Activated CD4-positive, alpha-beta T cell treated with anti-CD3 and anti-CD28 coated beads, Interleukin-2, amount 50 U/mL, for 16 hours (primary cell): ENCODE measurements at places on chromosomes 1 and 21.

GRCh38 chr21:36557316-36557715, 77.4 kb upstream of the CLDN14 start:
- no peak for DNase-seq

DNA sequence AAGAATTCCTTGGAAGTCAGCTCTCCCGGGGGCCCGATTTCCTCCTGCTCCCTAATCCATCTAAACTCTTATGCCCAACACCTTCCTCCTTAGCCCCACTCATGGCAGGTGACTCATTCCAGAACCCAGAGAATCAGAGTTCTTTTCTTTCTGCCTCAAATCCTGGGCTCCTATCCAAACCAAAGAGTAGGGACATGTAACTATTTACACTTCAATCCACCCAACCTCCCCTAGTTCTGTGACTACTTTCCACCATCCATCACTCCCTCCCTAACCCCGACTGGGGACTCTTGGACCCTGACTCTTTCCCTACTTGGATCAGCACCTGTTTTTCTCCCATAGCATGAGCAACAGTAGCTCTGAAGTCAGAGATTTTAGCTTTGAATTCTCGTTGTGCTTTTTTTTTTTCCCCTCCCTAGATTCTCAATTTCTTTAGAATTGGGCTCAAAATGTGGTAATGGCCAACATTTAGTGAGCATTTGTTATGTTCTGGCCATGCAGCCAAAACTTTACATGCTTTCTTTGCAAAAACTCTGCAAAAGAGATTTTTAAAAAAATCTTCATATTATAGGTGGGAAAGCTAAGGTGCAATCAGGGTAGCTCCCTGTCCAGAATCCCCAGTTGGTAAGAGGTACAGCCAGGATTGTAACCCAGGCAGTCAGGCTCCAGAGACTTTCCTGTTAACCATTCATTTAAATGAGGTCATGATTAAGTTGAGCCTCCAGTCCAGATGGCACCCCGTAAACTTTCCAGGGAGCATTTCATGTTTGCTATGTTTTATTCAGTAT, 7.5 kb upstream of the CYP4A11 start:
- no peak for DNase-seq

GRCh38 chr1:111736548-111737215, 2.5 kb downstream of the INKA2 start:
- DNase-seq, result no peak

GRCh38 chr1:198084241-198084908, 72.4 kb upstream of the NEK7 start:
- no peak for DNase-seq

- no peak for DNase-seq
These were observed 97.9 kb upstream of the RAB3GAP2 start for GRCh38 chr1:220370041-220370700.

DNA sequence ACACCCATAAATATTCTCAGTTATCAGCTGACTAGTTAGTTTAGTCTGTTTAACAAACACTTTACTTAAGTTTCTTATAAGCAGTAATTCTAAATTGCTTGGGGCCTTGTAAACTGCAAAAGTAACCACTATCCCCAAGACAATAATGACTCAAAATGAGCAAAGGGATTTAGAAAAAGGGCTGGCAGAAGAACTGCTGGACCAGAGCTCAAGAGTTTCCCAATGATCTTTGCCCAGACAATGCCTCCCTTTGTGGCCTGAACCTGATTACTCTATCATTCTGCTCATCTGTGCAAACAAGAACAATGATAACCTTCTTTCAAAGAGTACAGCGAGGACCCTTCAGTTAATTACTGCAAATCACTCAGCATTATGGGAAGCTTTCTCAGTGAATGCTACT, 123.5 kb downstream of the TIAM1 start:
- no peak for DNase-seq

- no peak for DNase-seq
These were observed 33.0 kb upstream of the ACTRT2 start for GRCh38 chr1:2988256-2988655.

GRCh38 chr1:20421441-20421840, 64.6 kb downstream of the CAMK2N1 start:
- no peak for DNase-seq

DNA sequence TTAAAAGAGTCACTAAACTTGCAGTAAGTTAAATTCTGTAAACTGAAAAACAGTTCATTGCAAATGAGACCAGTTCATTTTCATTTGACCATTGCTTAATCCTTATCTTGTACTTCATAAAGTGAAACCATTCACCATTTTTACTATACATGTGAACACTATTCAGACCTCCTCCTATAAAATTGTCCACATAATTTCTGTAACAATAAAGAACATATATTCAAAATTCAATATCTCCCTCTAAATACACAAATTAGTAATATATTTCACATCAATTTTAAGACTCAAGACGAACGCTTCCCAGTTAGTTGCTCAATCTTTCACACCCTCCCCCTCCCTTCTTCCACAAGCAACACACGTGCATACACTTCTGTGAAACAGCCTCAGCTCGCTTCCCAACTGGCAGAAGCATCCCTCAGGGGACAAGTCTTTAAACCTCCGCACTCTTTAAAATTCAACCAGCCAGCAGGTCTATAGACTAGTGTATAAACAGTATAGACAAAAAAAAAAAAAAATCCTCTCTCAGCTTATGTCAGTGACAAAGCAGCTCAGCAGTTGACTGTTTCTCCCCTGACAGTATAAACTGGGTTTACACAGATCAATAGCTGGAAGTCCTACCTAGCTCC, 99.6 kb downstream of the DENND1B start:
- no peak for DNase-seq

- no peak for DNase-seq
These were observed 5.7 kb downstream of the TAL1 start for GRCh38 chr1:47226121-47226838.

DNA sequence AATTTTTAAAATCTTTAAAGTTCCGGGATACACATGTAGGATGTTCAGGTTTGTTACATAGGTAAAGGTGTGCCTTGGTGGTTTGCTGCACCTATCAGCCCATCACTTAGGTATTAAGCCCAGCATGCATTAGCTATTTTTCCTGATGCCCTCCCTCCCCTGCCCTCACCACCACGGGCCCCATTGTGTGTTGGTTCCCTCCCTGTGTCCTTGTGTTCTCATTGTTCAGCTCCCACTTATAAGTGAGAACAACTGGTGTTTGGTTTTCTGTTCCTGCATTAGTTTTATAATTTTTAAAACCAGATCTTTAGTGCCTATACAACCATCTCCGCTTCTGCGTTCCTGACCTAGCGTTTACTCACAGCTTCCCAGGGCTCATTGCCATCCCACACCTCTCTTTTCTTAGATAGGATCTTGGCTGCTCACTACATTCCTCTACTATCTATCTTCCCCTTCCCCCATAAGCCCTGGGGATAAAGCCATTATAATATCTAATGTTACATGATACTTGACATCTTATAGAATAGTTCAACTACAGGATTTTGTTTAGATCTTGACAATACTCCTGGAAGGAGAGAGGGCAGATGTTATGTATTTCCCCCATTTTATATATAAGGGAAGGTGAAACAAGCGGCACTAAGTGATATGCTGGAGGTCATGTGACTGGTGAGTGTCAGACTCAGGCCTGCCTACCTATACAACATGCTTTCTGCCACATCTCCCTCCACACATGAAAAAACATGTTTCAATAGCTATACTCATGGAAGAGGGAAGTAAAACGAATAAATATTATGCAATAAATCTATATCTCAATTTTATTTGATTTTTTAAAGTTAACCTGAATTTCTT, 52.3 kb upstream of the DNAJC6 start:
- no peak for DNase-seq

- DNase-seq, result no peak
These were observed 276.2 kb downstream of the CACNA1E start for GRCh38 chr1:181759481-181759880.

DNA sequence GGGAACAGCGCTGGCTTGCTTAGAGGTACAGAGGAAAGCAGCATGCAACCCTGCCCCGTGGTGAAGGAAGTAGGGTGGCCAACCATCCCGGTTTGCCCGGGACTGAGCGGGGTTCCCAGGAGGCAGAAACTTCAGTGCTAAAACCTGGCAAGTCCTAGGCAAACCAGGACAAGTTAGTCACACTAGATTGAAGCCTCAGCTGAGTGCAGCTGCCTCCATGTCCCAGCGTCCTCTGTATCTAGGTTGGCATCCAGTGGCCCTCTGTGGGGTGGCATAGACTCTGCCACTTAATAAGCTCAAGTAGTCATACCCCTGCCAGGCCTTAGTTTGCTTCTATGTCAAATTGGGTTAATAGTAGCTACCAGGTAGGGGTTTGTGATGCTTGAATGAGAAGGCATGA, 67.1 kb downstream of the ATP2B4 start:
- DNase-seq, result no peak

GRCh38 chr1:44652445-44653106, 21.7 kb downstream of the TMEM53 start:
- peak; percentile 73 for DNase-seq

- DNase-seq, result no peak
These were observed 149.2 kb downstream of the RASAL2 start for GRCh38 chr1:178243119-178243518.

DNA sequence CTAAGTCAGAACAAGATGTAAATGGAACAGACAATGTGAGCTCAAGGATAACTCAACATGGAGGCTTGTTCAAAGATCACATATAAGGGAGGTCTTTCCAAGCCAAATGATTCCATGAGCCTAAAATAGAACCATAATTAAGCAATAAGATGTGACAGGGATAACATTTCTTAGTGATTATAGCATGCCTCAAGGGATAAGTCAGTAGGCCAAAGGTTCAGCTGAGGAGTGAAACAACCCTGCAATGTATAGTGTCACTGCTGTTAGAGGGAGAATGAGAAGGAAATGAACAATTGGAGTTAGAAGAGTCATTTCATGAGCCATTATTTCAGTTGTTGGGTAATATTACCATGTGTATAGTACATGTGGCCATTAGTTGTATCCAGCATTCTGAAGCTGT, 25.0 kb downstream of the GORAB start:
- DNase-seq, result no peak

GRCh38 chr1:11062965-11063401, 3.2 kb upstream of the SRM start:
- peak; percentile 90 for DNase-seq

GRCh38 chr1:165031001-165031400, 325.5 kb downstream of the LMX1A start:
- no peak for DNase-seq

GRCh38 chr1:31482482-31483011, 69.5 kb downstream of the SERINC2 start:
- DNase-seq, result no peak

- no peak for DNase-seq
These were observed 127.5 kb upstream of the SOD1 start for GRCh38 chr21:31531967-31532366.

GRCh38 chr1:163144418-163144817, 58.3 kb downstream of the RGS5 start:
- no peak for DNase-seq

GRCh38 chr1:25137106-25137505, 95.2 kb downstream of the SYF2 start:
- DNase-seq, result no peak
